Activated CD4-positive, CD25-positive, alpha-beta regulatory T cell treated with anti-CD3 and anti-CD28 coated beads, Interleukin-2, amount 50 U/mL, for 24 hours (primary cell): ENCODE measurements at places on chromosomes 1 and 21.

- no peak for ATAC-seq
These were observed 111.5 kb downstream of the CNIH3 start for GRCh38 chr1:224727351-224728289.

- ATAC-seq: no peak
These were observed 51.3 kb downstream of the PCNX2 start for GRCh38 chr1:233244183-233244582.

GRCh38 chr1:178500936-178501554 lies 4.3 kb upstream of the CLEC20A start:
- no peak for ATAC-seq

- ATAC-seq: no peak
These were observed 45.0 kb downstream of the IER5 start for GRCh38 chr1:181133441-181133951.

DNA sequence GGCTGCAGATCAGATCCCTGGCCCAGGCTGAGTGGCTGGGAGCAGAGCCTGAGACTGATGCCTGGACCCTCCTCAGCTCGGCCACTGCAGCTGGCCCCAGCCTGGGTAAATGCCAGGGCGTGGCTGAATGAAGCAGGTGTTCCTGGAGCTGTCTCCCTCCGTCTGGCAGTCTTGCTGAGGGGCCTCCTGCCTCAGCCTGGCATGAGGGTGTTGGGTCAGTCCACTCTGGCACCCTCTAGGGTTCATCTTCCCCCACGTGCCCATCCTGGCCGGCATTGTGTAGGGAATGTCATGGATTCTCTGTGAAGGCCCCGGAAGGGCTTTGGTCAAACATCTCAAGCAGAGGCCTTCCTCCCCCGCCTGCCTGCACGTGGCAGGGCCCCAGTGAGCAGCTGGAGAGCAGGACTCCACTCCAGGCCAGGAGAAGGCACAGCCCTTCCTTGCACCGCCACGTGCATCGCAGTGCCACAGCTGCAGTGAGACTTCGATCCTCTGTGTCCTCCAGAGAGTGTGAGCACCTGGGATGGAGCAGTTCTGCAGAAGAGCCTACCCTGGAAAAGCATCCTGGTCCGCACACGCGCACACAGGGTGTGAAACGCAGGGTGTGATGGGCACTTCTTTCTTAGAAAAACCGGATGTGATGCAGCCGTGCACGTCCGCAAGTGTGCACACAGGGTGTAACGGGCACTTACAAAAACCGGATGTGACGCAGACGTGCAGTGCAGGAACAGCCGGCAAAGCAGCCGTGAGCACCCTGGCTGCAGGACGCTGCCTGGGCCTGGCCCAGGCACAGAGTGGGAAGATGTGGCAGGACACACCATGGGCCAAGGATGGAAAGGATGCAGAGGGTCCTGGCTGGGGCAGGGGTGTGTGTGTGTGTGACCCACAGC lies 4.6 kb upstream of the KRTAP10-4 start:
- no peak for ATAC-seq

GRCh38 chr1:67897270-67897949 lies 64.1 kb upstream of the GNG12 start:
- no peak for ATAC-seq

GRCh38 chr21:26406526-26406925 lies 166.6 kb downstream of the CYYR1 start:
- ATAC-seq: no peak

GRCh38 chr1:2468041-2468472 lies 8.0 kb upstream of the PLCH2 start:
- ATAC-seq: peak; percentile 19

- ATAC-seq: no peak
These were observed 77.6 kb downstream of the DDX20 start for GRCh38 chr1:111833334-111833733.

DNA sequence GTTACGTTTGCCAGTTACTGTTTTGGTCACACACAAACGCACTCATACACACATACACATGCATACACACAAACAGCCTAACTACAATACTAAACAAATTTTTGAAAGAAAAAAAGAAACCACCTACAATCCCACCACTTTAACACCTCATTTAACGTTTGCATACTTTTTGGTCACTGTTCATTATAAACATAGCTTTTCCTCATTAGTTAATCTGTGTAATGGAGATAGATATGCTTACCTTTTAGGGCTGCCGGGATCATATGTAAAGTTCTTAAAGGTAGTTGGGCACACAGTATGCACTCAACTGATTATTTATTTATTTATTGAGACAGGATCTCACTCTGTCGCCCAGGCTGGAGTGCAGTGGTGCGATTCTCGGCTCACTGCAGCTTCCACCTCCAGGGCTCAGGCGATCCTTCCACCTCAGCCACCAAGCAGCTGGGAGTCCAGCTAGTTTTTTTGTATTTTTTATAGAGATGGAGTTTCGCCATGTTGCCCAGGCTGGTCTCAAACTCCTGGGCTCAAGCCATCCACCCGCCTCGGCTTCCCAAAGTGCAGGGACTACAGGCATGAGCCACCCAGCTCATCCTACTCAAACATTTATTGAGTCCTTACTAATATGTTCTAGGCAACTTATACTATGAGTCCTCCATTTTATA lies 677 bp upstream of the BCL10 start:
- no peak for ATAC-seq

GRCh38 chr1:203999618-204000017 lies 73.3 kb upstream of the SOX13 start:
- ATAC-seq: no peak

- peak; percentile 85 for ATAC-seq
These were observed at the start of gene GPATCH4 for GRCh38 chr1:156601122-156601830. Gene GPATCH4 (minus strand): TSS chr1:156601479.

DNA sequence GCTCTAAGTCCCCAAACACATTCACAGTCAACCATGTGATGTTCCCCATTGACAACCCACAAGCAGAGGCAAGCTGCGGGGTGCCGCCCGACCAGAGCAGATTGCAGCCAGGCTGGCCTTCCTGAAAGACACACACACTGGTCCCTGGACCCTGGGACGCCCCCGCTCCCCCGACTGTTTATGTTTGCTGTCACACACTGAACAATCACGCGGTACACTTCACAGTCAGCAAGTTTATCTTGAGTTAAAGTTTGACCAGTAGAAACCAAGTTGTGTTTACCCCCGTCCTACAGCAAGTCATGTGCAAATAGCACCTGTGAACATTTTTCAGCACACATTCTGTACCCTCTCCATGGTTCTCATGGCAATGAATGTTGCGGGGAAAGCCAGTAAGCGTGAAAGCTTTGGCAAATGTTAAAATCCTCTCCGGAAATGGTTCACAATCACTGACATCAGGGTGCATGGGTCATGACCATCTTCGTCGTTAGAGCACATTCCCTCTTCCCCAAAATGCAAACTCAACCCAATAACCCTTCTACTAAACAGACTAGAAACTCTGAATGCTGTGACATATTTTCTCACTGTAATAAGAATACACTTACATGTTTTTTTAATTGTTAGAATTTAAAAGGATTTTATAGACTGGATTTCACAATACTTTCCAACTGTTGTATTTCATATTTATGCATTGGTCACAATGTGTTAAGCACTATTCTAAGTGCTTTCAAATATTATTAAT lies 33.3 kb upstream of the IRF2BP2 start:
- ATAC-seq: no peak

DNA sequence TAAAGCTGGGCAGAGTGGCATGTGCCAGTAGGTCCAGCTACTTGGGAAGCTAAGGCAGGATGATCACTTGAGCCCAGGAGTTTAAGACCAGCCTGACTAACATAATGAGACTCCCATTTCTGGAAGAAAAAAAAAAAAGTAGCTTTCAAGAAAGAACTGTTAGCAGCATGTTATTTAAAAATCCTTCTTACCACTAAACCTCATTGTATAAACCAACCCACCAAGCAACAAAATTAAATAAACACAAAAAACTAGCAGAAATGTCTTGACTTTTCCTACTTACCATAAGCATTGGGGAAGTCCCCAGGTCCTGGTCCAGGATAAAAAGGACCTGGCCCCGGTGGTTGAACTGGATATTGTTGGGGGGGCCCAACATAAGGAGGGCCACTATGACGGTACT lies 192.9 kb upstream of the HP1BP3 start:
- ATAC-seq: no peak

- ATAC-seq: peak; percentile 29
These were observed 24.4 kb downstream of the SNAP47 start for GRCh38 chr1:227759341-227760300.

DNA sequence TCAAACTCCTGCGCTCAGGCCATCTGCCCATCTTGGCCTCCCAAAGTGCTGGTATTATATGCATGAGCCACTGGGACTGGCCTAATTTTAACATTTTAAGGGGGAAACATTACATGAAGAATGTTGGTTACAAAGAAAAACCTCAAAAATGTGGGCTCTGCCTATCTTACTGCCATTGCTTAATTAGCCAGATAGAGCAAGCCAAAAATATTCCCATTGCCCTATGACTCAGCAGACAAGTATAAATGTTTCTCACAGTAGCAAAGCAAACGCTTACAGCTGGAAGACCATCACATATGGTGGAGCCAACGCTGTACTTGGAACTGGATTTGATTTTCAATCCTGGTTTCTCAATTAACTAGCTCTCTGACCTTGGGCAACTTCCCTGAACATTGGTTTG lies 502.0 kb downstream of the SMYD3 start:
- ATAC-seq: no peak

GRCh38 chr1:16458831-16459230 lies 18.3 kb downstream of the NECAP2 start:
- ATAC-seq: no peak

- no peak for ATAC-seq
These were observed 729.6 kb upstream of the PTBP2 start for GRCh38 chr1:95991787-95992520.

GRCh38 chr1:116804736-116805135 lies 50.5 kb downstream of the CD2 start:
- no peak for ATAC-seq

DNA sequence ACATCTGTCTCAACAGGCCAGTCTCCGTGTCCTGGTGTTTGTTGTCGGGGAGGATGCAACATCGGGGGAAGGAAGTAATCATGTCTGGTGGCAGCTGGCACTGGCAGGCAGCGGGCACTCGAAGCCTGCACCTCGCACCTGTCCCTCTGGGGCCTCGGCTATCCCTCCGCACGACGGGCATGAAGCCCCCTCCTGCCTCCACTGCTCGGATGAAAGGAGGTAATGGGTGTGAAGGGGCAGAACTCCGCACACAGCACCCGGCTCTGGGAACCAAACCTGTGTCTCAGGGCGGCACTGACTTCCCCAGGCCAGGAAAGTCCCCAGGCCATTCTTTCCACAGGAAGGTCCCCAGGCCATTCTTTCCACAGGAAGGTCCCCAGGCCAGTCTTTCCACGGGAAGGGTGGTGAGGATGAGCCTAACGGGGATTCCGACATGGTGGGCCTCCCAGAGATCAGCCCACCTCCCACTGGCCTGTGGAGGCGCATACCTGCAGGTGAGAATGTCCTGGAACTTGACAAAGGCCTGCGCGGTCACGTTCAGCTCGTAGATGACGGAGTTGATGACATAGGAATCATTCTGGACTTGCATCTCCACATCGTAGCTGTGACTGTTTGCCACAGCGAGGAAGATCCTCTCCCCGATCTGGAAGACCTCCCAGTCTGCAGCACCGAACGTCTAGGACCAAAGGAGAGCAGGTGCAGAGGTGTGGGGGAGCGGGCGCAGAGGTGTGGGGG lies 31.1 kb downstream of the KRTAP10-1 start:
- no peak for ATAC-seq

GRCh38 chr1:53608676-53609075 lies 130.3 kb downstream of the GLIS1 start:
- ATAC-seq: no peak

- no peak for ATAC-seq
These were observed 10.3 kb upstream of the PTPN7 start for GRCh38 chr1:202170726-202171125.

DNA sequence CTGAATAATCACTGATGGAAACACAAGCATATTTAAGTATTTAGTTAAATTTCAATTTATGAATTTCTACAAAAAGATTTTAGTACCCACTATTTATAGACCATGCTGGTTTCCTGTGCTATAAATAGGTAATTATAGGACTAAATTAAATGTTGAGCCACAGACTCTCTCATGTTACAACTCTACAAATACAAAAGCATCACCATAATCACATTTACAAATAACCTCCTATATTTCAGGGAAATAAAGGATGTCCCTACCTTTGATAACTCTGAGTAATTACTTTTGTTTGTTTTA lies 32.6 kb upstream of the CCDC190 start:
- ATAC-seq: no peak

GRCh38 chr1:221431068-221431651 lies 310.7 kb downstream of the DUSP10 start:
- ATAC-seq: no peak

GRCh38 chr1:216459651-216460207 lies 36.5 kb upstream of the USH2A start:
- no peak for ATAC-seq

GRCh38 chr1:47104816-47105215 lies 32.4 kb upstream of the CYP4A22 start:
- ATAC-seq: no peak

- ATAC-seq: no peak
These were observed 44.5 kb upstream of the PRRX1 start for GRCh38 chr1:170619241-170620028.
